ENCODE measurements at places on chromosomes 12 and 14.
A peak's percentile ranks its signal among the peaks of the same experiment; 100 is the strongest.

- no peak for DNase-seq
Measured at GRCh38 chr14:74488786-74489397, 4.2 kb downstream of the NPC2 start.

DNA sequence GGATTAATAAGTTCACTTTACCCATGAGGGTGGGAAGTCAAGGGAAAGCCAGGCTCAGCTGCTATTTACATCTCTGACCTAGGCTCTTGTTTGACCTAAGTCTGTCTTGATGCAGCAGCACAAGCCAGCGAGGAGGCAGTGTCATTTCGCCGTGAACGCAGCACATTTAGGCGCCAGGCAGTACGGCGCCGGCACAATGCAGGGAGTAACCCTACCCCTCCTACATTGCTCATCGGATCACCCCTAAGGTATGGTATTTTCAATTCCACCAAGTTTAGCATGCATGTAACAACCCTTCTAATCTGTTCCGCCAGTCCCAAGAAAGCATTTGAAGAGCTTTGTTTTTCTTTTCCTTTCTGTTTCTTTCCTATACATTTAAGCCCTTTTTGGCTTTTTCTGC, 81.2 kb downstream of the PCNX1 start:
- DNase-seq = no peak

DNA sequence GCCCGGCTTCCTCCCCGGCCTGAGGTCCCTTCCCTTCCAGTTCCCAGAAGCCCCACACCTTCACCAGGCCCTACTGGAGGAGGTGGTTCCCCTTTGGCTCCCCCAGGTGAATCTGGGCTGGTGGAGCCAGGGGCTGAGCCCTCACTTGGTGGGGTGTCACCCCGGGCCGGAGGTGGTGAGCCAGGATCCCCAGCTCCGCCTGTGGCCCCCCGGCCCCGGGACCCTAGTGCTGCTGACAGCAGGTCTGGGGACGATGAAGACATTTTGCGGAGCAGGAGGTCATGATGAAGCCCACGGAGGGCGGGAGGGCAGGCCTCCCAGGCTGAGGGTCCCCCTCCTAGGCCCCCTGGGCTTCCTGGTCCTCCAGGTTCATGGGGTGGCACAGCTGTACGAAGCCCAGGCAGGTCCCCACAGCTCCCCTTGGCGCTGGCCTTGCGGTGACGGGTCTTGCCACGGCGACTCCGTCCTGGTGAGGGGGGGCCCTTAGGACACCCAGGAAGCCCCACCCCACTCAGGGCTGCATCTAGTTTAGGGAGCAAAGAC, 16.6 kb downstream of the MAP3K12 start:
- no peak for DNase-seq

DNA sequence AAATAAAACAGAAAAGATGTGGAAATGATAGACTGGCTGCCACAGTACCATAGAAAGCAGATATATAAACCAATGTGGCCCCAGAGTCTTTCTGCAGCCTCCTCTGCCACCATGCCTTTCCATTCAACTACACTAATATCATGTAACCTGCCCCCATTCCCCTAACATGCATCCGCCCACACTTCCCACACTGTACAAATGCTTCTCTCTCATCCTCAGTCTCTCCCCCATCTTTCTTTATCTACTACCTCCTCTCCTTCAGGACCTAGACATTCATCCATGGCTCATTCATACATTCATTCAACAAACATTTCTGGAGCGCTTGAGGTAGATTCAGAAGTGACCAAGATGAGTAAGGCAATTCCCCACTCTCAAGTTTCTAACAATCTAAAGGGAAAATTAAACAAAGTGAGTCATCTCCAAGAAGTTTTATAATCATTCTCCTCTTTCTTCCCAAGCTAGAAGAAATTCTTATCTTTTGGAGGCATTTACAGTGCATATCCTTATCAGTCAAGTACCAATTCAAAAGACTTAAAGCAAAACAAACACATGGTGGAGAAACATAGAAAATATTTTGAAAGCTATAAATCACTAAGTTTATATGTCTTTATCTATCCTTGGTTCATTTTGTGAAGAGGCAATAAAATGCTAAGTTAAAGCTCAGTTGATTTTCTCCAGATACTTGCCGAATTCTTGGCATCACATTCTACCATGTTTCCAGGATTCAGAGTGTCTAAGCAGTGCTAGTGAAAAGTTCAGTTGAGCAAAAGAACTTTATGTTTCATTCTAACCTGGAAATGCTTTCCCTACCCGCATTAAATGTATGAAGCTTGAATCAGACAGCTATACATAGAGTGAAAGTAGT, 70.5 kb upstream of the FRMD6 start:
- DNase-seq = no peak

GRCh38 chr12:4579305-4580102, 17.5 kb downstream of the DYRK4 start:
- DNase-seq = no peak

DNA sequence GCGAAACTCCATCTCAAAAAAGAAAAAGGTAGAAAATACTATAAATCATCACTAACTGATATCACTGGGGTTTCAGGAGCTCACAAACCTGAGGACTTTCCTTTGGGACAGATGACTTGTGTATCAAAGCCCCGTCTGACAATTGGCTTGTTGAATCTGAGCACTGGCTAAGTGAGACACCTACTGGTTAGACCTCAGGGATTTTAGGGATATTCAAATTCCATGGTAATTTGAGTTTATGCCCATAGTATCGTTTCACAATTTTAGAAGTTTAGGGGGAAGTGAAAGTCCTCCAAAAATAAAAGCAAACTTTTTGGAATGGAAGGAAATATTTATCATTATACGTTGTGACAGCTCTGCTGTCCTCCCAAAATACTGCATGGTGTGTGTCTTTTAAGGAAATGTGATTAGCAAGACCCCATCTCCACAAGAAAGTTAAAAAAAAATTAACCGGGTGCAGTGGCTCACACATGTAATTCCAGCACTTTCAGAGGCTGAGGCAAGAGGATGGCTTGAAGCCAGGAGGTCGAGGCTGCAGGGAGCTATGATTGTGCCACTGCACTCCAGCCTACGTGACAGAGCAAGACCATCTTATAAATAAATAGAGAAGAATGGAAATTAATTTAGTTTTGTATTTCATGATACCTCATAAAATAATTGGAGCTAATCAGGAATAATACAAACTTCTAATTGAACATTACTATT, 49.2 kb downstream of the FBXL14 start:
- DNase-seq = no peak

GRCh38 chr12:94244165-94245133, 96.1 kb downstream of the PLXNC1 start:
- peak; percentile 19 for DNase-seq

Measured in stimulated activated CD8-positive, alpha-beta memory T cell treated with anti-CD3 and anti-CD28 coated beads, Interleukin-15, amount 100 ng/mL, for 1 hour (primary cell).